CD4-positive, alpha-beta T cell treated with Interleukin-17A for 1 hour (primary cell): ENCODE measurements at places on chromosomes 12 and 14.

GRCh38 chr12:38904537-38905479 is 583 bp downstream of the CPNE8 start:
- peak; percentile 68 for DNase-seq

DNA sequence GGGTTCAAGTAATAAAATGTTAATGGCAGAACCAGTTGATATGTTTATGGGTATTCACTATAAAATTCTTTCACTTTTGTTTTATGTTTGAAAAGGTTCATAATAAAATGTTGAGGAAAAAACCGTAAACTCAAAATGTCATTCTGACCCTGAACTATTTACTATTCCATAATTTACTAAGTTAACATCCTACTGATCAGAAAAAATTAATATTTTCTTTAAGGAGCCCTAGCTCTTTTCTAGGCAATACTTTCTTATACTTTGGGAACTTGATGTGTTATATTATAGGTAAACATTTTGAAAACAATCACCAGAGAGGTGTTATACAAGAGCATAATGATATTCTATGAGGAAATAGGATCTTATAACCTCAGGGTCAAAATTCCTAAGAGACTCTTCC is 334.6 kb downstream of the ZFP36L1 start:
- no peak for DNase-seq

GRCh38 chr14:104362761-104363605 is 216.6 kb upstream of the C14orf180 start:
- DNase-seq: no peak

DNA sequence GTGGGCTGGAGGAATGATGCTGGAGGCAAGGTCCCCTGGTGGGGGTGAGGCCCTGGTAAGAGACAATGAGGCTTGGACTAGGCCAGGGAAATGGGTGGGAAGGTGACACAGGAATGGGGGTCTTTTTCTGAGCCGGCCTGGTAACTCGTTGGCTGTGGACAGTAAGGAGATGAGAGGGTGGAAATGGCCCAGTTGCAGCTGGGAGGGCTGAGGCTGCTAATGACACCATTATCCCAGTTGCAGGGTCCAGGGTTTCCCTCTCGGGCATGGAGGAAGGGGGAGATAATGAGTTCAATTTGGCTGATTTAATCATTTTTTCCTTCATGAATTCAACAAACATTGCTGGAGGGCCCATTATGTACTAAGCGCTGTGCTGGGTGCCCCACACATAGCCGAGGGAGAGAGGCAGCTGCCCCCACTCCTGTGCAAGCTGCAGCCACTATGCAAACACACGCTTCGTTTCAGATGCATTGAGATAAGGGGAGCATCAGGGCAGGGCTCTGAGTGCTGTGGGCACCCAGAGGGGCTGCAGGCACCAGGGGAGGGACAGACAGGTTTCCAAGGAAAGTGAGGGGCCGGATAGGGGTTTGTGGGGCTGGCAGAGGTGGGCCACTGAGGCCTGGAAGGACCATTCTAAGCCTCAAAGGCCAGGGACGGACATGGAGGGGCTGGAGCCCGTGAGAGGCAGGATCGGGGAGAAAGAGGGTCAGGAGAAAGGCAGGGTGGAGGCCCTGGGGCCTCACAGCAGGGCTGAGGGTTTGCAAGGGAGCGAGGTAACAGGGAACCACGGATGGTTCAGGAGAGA is 43.2 kb upstream of the MEG3 start:
- DNase-seq: no peak

DNA sequence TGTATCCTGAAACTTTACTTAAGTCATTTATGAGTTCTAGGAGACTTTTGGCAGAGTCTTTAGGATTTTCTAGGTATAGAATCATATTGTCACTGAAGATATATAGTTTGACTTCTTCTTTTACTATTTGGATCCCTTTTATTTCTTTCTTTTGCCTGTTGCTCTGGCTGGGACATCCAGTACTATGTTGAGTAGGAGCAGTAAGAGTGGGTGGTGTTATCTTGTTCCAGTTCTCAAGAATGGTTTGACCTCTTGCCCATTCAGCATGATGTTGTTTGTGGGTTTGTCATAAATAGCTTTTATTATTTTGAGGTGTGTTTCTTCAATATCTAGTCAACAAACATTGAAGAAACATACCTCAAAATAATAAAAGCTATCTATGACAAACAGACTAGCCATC is 35.0 kb downstream of the LIN7A start:
- DNase-seq: no peak

GRCh38 chr12:19208456-19208855 is 78.9 kb downstream of the PLEKHA5 start:
- DNase-seq: no peak

DNA sequence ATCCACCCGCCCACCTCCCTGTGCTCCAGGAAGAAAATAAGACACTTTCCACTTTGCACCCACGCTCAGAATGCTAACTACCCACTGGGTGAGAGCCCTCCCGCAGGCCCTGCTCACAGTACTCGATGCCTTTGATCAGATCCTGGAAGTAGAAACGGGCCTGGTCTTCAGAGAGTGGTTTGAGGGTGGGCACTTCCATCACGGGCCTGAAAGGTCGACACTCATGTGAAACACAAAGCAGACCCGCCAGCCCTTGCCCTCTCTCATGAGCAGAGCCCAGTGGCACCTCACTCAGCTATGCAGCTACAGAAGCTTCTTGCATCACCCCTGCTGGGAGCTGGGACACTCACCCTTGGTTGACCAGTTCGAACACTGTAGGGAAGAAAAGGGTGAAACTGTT is 41.1 kb downstream of the CAMKK2 start:
- no peak for DNase-seq

DNA sequence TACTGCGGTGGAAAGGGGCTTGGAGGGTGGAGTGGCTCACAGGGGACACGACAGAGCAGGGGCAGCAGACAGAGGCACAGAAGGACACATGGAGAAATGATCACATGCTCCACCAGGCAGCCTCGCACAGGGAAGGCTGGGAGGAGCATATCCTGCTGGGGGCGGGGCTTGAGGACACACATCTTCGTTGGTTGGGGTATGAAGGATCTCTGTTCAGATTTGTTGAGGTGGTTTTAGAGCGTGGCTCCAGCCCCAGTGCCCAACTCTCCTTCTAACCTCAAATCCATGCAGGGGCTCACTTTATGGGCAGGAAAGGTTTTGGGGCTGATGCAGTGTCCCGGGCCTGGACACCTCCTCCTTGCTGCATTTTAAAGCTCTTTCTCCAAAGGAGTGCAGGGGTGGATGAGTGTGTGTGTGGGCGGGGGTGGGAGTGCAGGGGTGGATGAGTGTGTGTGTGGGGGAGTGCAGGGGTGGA is 733 bp upstream of the P3H3 start:
- peak; percentile 45 for DNase-seq

DNA sequence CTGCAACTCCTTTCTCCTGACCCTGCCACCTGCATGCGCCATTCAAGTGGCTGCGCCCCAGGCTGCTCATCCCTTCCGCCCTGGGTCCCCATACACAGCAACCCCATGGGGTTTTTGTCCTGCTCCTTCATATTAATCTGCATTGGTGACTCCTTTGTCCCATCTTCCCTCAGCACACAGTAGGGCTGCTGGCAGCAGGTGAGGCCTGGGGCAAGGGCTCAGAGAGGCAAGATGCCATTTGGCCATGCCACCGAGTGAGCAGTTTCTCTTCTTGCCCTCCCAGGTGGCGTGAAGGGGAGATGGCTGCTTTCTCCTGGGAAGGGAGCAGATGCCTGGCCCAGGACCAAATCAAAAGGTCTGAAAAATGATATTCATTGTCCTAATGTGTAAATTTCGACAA is 9.1 kb downstream of the RTL1 start:
- DNase-seq: no peak

GRCh38 chr12:22437031-22437806 is 102.7 kb upstream of the ST8SIA1 start:
- no peak for DNase-seq

DNA sequence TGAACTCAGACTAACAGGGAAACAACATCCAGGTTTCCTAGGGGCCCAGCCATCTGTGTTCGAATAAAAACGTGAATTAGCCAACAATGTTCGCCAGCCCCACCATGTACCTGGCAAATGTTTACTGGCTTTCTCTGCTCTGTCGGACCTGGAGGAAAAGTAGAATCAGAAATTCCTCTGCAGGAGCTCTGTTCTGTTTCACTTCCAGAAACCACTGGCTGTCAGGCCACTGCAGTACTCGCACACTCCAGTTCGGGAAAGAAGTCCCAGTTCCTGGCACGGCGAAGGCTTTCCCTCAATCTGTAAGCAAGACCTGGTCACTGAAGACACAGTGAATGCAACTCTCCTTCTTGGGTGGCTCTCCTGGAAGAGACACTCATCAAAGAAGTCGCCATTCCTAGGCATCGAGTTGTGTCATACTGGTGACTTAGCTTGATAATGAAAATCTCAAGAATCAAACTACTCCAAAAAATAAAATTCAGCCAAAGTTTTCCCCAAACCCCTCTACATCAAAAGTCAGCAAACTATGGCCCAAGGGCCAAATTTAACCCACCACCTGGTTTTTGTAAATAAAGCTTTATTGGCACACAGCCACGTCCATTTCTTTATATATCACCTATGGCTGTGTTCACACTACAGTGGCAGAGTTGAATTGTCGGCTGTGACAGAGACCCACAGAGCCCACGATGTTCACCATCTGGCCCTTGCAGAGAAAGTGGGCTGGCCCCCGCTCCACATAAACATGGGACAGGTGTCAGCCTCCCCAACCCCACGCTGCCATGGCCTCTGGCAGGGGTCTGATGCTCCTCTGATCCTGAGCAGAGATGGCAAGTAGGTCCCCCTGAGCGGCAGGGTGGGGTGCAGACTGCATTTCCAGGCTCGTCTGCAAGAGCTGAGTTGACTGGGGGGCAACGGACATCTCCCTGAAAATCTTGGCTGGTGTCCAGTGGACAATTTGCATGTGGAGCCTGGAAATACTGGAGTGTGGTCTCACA is 189.2 kb upstream of the DIO3 start:
- no peak for DNase-seq

DNA sequence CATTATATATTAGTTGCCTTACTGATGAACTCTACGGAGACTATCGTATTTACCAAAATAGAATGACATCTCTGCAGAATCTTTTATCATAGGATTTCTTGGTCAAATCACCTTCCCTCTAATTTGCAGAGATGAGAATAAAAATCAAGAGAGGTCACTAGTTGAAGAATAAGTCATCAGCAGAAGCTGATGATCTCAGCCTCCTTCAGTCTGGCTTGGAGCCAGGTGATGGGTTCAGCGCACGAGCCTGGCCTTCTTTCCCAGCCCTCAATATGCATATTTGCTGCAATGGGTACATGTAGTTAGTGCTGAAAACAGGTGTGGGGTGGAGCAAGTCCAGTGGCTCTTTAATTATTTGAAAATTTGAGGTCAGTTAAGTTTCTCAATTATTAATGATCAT is 19.2 kb upstream of the EMP1 start:
- no peak for DNase-seq

DNA sequence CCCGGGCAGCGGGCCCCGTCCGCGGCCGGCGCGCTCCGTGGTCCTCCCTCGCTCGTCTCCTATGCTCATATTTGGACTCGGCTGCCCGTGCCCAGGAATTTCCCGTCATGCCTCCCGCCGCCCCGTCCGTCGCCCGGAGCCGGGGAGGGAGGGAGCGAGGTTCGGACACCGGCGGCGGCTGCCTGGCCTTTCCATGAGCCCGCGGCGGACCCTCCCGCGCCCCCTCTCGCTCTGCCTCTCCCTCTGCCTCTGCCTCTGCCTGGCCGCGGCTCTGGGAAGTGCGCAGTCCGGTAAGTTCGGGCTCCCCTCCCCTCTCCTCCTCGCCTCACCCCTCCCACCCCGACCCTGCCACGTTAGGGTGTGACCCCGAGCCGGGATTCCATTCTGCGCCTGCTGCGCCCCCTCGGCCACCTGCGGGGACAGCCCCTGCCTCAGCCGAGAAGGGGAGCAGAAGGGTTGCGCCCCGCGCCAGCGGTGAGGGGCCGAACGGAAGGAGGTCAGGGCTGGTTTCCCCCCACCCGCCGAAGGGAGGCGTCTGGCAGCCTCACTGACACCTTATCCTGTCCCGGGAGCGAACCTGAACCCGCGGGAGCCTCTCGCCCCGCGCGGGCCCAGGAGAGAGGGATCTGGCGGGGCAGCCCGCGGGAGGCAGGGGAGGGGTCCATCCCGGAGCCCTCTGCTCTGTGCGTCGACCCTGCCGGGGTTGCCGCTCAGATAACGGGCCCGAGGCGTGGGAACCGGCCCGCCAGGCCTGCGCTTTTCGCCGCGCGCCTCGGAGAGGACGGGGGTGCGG is at the start of gene MSRB3:
TSS of gene MSRB3 (plus strand) at position 108 of the 793 bp plus-strand sequence. CDS start 29,897 bp downstream, outside the sequence.
- DNase-seq: no peak

DNA sequence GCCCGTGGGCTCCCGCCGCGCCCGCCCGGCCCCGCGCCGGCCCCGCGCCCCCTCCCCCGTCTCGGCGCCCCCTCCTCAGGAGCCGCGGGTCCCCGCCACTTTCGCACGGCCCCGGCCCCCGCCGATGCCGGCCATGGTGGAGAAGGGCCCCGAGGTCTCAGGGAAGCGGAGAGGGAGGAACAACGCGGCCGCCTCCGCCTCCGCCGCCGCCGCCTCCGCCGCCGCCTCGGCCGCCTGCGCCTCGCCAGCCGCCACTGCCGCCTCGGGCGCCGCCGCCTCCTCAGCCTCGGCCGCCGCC is 263 bp downstream of the RCOR1 start:
- no peak for DNase-seq

GRCh38 chr12:47912556-47912955 is 7.8 kb upstream of the VDR start:
- no peak for DNase-seq

DNA sequence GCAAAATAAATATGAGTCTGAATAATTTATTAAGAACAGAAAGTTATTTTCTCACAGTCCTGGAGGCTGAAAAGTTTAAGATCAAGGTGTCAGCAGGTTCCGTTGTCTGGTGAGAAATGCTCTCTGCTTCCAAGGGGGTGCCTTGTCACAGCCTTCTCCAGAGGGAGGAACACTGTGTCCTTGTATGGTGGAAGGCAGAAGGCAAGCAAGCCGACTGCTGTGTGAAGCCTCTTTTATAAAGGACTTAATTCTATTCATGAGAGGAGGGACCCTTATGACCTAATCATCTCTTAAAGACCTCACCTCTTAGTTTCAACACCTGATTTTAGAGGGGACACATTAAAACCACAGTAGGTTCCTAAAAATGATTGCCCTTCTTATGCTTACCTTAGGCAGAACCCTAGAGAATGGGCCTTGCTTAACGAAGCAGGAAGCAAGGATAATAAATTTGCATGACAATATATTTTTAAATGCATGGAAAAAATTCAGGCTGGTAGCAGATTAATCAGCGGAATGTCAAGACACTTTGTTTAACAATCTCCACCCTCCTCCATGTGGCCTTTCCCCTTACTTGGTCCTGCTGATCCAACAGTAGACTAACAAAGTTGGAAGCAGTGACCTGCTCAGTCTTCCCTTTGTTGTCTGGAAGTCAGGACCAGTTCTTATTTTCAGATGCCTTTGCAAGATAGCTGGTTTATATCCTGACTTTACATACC is 154.9 kb downstream of the DYRK2 start:
- DNase-seq: no peak

DNA sequence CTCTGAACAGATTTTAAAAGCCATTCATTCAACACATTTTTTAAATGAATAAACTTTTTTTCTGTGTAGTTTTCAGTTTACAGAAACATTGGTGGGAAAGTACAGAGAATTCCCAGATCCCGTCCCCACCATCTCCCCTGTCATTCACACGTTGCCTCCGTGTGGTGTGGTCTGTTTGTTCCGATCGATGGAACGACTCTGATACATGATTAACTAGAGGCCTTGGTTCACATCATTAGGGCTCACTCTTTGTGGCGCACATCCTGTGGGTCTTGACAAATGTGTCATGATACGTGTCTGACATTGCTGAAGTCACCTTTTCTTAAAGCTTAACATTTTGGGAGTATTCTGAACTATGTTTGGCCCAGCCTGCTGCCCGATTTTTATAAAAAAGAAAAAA is 18.5 kb downstream of the MEG3 start:
- no peak for DNase-seq
